RWPE2 (cell line): ENCODE measurements at places on chromosomes 4 and X.

DNA sequence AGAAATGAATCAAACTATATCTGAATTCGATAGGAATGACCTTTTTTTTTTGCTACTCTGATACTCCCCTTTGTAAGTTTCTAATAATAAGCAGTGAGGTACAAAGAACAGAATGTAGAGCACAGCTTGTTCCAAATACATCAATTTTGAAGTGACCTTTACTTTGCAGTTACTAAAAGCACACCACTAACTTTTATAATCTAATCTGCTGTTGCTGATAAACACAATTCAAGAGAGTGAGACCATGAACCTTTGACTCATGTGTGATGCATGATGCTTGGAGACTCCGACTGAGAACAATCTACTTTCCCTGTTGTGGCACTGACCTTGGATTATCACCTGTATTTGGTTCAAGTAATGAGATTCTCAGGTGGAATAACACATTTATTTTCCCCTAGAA lies 91.6 kb upstream of the GNPDA2 start:
- no peak for DNase-seq

GRCh38 chrX:107562482-107562881 lies 65.8 kb upstream of the PRPS1 start:
- DNase-seq, result no peak

GRCh38 chr4:184262901-184263300 lies 45.2 kb upstream of the ENPP6 start:
- DNase-seq, result no peak

DNA sequence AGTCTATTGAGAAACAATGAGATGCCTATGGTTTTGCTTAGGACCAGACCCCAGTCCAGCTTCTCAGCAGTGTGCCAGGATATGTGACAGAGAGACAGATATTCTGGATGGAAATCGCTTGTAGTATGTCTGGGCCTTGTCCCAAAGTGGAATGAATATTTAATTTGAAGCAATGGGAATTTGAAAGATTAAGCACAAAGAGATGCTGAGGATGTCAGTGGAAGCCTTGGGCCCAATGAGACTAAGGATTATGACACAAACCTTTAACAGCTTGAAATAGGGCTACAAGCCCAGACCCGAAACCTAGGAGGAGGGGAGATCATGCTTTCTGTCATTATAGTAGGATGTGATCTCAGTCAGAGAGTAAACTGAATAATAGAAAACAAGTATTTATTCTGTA lies 459.2 kb downstream of the FAT4 start:
- DNase-seq, result no peak

- no peak for DNase-seq
These were observed 1.9 kb upstream of the FTSJ1 start for GRCh38 chrX:48474127-48474526.

- DNase-seq, result no peak
These were observed 1070.6 kb downstream of the STPG2 start for GRCh38 chr4:97072666-97073065.

- DNase-seq, result no peak
These were observed 72.9 kb downstream of the MED28 start for GRCh38 chr4:17687237-17687857.

GRCh38 chr4:67161311-67161710 lies 384.0 kb downstream of the CENPC start:
- no peak for DNase-seq
